ENCODE measurements at places on chromosomes 11 and 22. TPM values are rescaled to one million over a fixed set of nuclear protein-coding genes. Genes with fewer than 3 reads are reported as not detected.

ZNF280A gene
- 2.8 TPM for total RNA-seq

CLCF1 gene
- total RNA-seq: 44.6 TPM

GLYAT gene
- not detected for total RNA-seq

UBQLN3 gene
- total RNA-seq: not detected

VSIG10L2 gene
- not detected for total RNA-seq

CARD10 gene
- 38.9 TPM for total RNA-seq

PRG3 gene
- not detected for total RNA-seq

SLCO2B1 gene
- 6.7 TPM for total RNA-seq

JAM3 gene
- total RNA-seq: 4.4 TPM

C22orf42 gene
- not detected for total RNA-seq

TSGA10IP gene
- not detected for total RNA-seq

SYTL2 gene
- 29.9 TPM for total RNA-seq

CHID1 gene
- total RNA-seq: 76.3 TPM

APOL5 gene
- not detected for total RNA-seq

PVALB gene
- total RNA-seq: not detected

ARAP1 gene
- 27.0 TPM for total RNA-seq

NXPE4 gene
- total RNA-seq: not detected

SC5D gene
- 10.3 TPM for total RNA-seq

GTSE1 gene
- 29.9 TPM for total RNA-seq

HEPHL1 gene
- total RNA-seq: not detected

MYRF gene
- total RNA-seq: 21.2 TPM

MUC2 gene
- 0.21 TPM for total RNA-seq

P2RX6 gene
- total RNA-seq: 0.56 TPM

TSSK2 gene
- not detected for total RNA-seq

SEPTIN3 gene
- total RNA-seq: 1.3 TPM

SLC43A3 gene
- total RNA-seq: 0.74 TPM

OR8D1 gene
- not detected for total RNA-seq

MUC15 gene
- not detected for total RNA-seq

TMEM151A gene
- 3.2 TPM for total RNA-seq

TRIM49 gene
- not detected for total RNA-seq

KLHDC7B gene
- total RNA-seq: not detected

OR51I1 gene
- total RNA-seq: not detected

DEFB131B gene
- total RNA-seq: not detected

GP1BB gene
- not detected for total RNA-seq

TTC36 gene
- total RNA-seq: 0.16 TPM

GLB1L2 gene
- 1.8 TPM for total RNA-seq

TH gene
- not detected for total RNA-seq

ACRV1 gene
- total RNA-seq: not detected

LRRC74B gene
- total RNA-seq: not detected

PDE2A gene
- 1.2 TPM for total RNA-seq

TRIM44 gene
- 29.0 TPM for total RNA-seq

VWCE gene
- total RNA-seq: 0.78 TPM

GRAP2 gene
- total RNA-seq: not detected

HEPACAM gene
- not detected for total RNA-seq

ELMOD1 gene
- 0.39 TPM for total RNA-seq

RAB38 gene
- 0.79 TPM for total RNA-seq

SLC22A25 gene
- not detected for total RNA-seq

SYT13 gene
- total RNA-seq: 7.2 TPM

HORMAD2 gene
- not detected for total RNA-seq

Measured in A549 treated with CpdA at 1 μM for 4 hours (cell line).